ENCODE measurements at places on chromosomes 7 and 10.

- no peak for DNase-seq
Observed at GRCh38 chr7:14924398-14924797, 21.8 kb upstream of the DGKB start.

- no peak for DNase-seq
Observed at GRCh38 chr10:36801660-36802059, 323.7 kb upstream of the ANKRD30A start.

DNA sequence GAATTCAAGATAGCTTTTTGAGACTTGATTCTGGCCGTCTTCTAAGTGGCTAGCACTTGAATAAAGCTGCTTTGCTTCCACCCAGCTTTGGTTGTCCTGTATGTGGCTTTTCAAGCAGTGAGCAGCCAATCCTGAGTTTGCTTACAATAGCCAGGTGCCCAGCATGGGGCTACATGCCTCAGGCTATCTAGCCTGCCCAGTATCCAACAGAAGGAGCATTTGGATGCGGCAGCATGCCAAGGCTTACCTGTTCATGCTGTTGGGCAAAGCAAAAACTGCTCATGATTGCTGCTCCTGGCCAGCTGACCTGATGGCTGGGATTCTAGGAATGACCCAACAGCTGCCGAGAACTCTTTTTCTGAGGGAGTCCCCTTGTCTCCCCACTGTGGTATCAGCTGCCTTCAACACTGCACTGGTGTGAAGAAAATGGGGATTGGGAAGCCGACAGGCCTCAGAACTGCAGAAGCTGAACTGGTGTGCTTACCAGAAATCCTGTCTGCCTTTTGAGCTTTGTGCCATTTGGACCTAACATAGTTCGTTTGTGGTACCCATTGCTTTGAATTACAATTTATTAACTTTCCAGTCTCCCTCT, 618.9 kb upstream of the IGFBP3 start:
- no peak for DNase-seq

- peak; percentile 50 for DNase-seq
Observed at GRCh38 chr7:122885583-122886356, 490 bp downstream of the CADPS2 start.

- DNase-seq, result no peak
Observed at GRCh38 chr10:26242706-26243350, 26.3 kb downstream of the GAD2 start.

- DNase-seq, result no peak
Observed at GRCh38 chr10:60806921-60807320, 28.6 kb downstream of the CDK1 start.

GRCh38 chr7:105118612-105119600, 104.9 kb downstream of the KMT2E start:
- no peak for DNase-seq

GRCh38 chr10:131936736-131937135, 35.9 kb downstream of the PPP2R2D start:
- no peak for DNase-seq

GRCh38 chr10:130236711-130237110, 100.5 kb downstream of the GLRX3 start:
- no peak for DNase-seq

- DNase-seq, result no peak
Observed at GRCh38 chr10:79335470-79336235, 11.6 kb upstream of the PPIF start.

DNA sequence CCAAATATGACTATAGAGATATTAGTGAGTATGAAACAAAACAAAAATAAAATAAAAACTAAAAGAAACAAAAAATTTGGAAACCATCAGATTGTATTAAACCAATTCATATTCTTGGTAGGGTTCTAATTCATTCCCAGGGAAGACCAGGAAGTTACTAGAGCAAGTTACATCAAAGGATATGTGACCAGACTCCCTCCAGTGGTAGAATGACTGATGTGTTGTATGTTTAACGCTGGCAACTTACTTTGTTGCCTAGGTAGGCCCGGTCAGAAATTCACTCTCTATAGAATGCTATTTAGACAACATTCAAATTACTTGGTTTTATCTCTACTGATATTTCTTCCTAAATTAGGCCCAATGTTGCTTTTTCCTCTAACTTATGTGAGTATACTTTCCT, 5.2 kb downstream of the PHYHIPL start:
- DNase-seq, result peak; percentile 55

DNA sequence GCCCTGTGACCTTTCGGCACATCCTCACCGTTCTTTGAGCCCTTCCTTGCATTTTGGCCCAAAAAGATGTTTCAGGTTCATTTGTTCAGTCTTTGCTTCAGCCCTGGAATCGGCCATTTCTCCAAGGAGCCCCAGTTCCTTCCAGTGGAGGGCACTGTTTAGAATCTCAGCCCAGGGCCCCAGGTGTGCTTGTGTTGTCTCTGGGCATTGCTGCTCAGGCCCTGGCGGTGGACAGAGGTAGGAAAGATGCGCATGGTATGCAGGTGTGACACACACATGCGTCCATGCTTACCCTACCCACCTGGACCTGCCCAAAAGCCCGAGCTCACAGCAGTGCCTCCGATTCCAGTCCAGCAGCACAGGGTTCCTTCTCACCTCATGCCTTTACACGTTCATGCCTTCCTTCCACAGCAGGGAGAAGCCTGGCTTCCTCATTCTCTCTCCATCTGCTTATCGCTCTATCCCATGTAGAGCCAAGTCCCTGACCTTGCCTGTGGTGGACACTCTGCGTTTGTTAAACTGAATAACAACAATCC, 70.6 kb downstream of the LHPP start:
- no peak for DNase-seq

- DNase-seq, result no peak
Observed at GRCh38 chr10:1589257-1589656, 148.1 kb downstream of the ADARB2 start.

DNA sequence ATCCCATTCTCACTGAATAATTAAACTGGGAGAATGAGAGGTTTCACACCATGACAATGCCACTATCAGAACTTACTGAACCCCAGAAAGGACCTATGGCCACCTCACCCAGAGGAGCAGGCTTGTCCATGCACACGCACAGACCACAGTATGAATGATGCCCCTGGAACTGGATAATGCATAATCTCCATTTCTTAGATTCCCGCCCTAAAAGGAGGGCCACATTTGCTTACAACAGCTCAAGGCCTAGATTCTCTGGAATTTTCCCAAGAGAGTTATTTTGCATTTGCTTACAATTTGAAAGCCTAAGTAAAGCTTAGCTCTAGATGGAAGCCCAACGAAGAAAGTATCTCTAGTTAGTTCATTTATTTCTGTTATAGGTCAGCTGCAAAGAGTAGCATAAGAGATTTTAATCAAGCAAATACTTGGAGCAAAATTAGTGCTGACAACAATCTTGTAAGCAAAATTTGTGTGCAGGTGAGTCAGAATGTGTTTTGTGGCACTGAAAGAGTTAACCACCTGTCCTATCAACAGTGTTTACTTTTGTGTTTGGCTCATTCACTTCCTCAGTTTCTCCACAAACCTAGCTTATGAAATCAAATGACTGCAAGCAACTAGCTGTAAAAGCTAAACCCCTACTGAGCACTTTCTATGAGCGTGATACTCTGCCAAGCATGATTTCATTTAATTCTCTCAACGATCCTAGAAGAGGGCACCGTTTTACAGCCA, 32.1 kb downstream of the ELMO1 start:
- DNase-seq, result no peak

DNA sequence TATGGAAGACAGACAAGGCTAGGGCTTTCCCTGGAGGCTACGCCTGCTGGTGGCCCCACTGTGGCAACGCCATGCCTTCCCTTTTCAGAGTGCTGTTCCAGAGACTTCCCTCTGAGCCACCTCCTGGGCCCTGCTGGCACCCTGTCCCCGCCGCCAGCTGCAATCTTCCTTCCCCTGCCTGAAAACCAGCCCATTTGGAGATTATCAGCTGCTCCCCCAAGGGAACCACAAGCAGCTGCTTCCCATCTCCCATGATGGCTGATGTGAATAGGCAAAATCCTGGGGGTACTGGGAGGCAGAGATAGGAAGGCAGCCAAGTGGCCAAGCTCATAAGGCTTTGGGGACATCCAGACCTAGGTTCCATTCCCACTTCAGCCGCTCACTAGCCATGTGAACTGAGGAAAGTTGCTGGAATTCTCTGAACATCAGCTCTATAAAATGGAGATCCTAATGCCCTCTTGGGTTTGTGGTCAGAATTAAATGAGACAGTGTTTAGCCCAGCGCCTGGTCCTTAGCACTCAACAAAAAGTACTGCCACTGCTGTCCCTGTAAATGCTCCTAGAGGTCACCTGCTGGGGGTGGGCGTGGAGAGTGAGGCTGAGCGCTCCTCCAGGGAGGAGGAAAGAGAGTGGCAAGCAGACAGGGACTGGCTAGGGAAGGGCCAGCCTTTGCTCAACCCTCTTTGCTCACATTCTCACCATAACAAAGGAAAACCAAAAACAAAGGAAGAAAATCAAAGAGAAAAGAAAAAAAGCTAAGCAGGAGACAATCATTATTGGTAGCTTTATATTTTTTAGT, 5.9 kb downstream of the TSPAN33 start:
- no peak for DNase-seq

GRCh38 chr7:96179837-96180236, 142.1 kb downstream of the SLC25A13 start:
- DNase-seq, result no peak

DNA sequence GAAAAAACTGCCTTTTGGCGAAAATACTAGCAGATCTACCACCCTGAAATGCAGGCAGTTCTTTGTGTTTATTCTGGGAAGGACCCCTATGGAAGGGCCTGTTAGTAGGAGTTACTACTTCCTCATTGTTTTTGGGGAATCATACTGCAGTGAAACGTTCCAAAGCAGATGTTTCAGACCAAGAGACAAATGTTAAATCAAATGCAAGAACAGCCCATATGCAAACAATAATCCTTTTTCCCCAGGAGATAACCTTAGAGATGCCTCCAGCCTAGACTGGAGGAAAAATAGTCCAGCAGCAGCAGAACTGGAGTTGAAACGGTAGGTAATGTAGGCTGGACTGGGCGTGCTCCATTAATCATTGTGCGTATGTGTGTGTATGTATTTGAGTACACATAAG, 65.9 kb upstream of the VWDE start:
- no peak for DNase-seq

- DNase-seq, result no peak
Observed at GRCh38 chr10:22010973-22011408, 7.5 kb upstream of the DNAJC1 start.

- no peak for DNase-seq
Observed at GRCh38 chr7:135601182-135601581, 43.5 kb downstream of the NUP205 start.

DNA sequence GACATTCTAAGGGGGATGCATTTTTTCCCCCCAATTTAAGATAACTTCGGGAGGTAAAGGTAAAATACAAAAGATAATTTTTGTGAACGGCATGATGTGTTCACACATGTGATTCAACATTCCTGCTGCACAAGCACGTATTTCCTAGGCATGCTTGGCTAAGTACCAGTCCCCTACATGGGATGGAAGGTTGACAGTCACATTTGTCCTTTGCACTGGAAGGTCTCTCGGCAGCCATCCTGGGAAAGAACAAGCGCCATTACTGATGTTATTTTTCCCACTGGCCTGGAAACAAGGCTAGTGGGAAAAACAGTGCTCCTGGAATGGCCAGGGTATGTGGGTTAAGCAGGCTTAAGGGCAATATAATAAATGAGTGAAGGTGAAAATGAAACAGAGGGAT, 276.2 kb upstream of the AOAH start:
- no peak for DNase-seq

DNA sequence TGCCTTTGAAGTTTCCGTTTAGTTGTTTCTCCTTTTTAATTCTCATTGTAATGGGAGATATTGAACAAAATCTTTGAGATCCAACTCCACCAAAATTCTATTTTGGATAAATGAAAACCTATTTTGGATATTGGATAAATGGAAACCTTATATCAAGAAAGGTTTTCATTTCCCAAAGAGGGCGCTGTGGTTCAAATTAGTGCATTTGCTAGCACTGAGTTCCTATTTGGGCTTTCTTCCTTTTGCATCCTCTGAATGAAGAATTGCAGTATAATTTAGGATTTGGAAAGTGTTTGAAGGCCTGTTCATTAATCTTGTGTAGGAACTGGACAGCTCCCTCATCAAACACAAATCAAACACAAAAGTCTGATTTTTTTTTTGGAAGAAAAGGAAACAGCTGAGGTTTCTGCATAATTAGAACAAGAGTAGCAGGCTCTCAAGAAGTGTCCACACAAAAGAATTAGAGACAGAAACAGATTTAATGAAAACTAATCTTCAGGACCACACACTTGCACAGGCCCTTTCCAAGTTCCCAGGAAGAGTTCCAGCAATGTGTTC, 80.8 kb upstream of the KLF14 start:
- DNase-seq, result no peak

- DNase-seq, result no peak
Observed at GRCh38 chr7:2802504-2803341, 41.4 kb downstream of the GNA12 start.

GRCh38 chr10:117312430-117312829, 62.8 kb downstream of the PDZD8 start:
- no peak for DNase-seq

DNA sequence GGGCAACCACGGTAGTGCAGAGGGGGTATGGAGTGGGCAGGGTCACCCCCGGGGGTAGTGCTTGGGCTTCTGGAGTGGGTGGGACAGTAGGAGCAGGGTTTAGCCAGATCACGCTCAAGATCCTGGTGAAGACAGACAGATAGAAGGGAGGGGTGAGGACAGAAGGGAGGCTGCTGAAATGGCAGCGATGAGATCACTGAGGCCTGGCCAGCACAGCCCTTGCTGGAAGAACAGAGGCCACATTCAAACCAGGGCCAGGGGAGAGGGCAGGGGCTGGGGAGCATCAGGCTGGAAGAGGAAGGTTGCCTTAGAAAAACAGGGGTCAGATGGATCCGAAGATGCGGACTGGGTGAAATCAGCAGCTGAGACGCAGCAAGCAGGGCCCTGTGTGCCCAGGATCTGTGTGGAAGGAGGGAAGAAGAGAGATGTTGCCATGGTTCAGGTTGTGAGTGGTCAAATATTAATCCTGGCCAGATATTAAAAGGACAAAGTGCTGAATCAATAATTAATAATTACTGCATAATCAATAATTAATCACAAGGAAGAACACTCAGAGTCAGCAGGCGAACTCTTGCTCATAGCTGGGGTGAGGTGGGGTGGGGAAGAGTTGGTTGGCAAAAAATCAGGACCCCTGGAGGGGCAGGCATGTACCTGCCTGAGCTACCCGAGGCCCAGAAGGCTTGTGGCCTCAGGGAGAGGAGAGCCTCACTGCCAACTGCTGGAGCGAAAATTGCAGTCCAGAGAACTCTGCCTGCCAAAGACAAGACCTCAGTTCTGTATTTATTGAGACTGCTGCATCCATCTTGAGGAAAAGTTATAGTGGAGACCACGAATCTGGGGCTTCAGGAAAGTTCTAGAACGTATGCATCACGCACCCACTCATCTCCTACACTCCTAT, 105.7 kb downstream of the GRB10 start:
- no peak for DNase-seq

GRCh38 chr10:132538790-132539421, 1.3 kb downstream of the INPP5A start:
- no peak for DNase-seq

GRCh38 chr10:99551616-99552015, 18.9 kb downstream of the NKX2-3 start:
- no peak for DNase-seq

GRCh38 chr10:73910401-73910763, 550 bp upstream of the PLAU start:
- DNase-seq, result no peak
